ENCODE measurements at places on chromosomes 3 and 15. TPM values are rescaled to one million over a fixed set of nuclear protein-coding genes. Genes with fewer than 3 reads are reported as not detected.

- H3K4me3 ChIP-seq = no peak overlapping the region
- H3K36me3 ChIP-seq = no peaks in the 10 kb centered on the region
- no peaks in the 10 kb centered on the region for H3K4me1 ChIP-seq
- no peak overlapping the region for H3K27ac ChIP-seq
- no peaks in the 10 kb centered on the region for H3K27me3 ChIP-seq
- DNase-seq = no peak
Measured at GRCh38 chr3:139640456-139640855, 37.3 kb downstream of the NMNAT3 start.

DNA sequence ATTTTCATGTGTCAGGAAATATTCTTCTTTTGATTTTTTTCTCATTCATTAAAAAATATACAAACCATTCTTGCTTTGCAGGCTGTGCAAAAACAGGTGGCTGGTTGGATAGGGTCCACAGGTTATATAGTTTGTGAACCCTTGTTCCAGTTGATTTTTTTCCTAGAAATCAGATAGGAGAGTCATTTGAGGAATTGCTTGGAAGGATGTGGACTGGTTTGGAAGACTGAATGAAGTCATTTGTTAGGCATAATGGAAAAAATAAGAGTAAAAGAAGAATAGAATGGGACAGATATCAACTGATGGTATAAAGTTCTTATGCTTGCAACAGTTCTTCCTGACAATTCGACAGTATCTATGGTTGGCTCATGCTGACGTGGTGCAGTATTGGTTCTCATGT is 189.4 kb downstream of the PTPRG start:
- H3K27me3 ChIP-seq = no peaks in the 10 kb centered on the region
- no peaks in the 10 kb centered on the region for H3K36me3 ChIP-seq
- H3K4me1 ChIP-seq = no peaks in the 10 kb centered on the region
- no peak for DNase-seq
- H3K4me3 ChIP-seq = no peak overlapping the region

DNA sequence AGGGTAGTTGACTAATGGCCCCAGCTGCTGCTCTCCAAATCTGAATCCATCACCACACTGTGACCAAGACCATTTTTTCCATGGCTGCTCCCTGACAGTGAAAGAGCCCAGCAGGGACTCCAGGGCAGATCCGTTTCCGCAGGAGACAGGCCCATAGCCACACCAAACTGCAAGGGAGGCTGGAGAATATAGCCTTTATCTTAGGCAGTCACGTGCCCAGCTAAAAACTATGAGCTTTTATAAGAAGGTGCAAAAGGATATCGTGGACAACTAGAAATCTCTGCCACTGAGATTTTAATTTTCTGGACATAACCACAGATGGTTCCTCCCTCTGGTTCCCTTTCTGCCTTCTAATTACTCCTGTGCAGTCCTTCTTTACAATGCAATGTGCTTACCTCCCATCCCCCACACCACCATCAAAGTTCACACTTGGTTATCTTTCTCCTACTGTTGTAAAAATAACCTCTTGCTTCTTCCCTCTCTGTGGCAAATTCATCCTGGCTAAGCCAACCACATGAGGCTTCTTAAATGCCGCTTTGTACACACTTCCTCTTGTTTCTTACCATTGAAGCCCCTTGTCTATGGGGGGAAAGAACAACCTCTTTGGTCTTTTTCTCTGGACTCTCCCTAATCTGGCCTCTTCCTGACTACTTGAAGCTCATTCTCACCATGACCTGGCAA is 233.7 kb downstream of the SHQ1 start:
- no peak for DNase-seq
- H3K27me3 ChIP-seq = no peaks in the 10 kb centered on the region
- H3K27ac ChIP-seq = no peak overlapping the region
- no peaks in the 10 kb centered on the region for H3K4me1 ChIP-seq

- DNase-seq = no peak
- H3K36me3 ChIP-seq = no peaks in the 10 kb centered on the region
- no peaks in the 10 kb centered on the region for H3K27me3 ChIP-seq
- no peaks in the 10 kb centered on the region for H3K4me1 ChIP-seq
Measured at GRCh38 chr3:180063783-180064182, 27.0 kb upstream of the PEX5L start.

DNA sequence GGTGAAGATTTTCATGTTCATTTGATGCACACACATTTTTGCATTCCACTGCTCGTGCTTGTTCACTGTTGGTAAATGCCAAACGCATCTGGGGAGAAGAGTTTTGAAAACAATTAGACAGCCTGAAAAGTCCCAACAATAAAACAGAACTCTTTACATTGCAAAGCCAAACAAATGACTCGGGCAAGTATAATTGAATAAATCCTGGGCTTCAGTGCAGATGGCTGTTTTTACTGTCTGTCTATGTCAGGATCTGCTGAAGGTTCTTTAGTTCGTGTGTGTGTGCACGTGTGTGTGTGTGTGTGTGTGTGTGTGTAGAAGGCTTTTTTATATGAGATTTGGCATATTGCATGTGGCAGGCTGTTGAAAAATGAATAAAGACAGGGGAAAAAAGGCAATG is 277.5 kb upstream of the CDIN1 start:
- H3K36me3 ChIP-seq = no peaks in the 10 kb centered on the region
- H3K27ac ChIP-seq = no peak overlapping the region
- DNase-seq = no peak
- no peaks in the 10 kb centered on the region for H3K27me3 ChIP-seq
- no peak overlapping the region for H3K4me3 ChIP-seq
- no peaks in the 10 kb centered on the region for H3K4me1 ChIP-seq

DNA sequence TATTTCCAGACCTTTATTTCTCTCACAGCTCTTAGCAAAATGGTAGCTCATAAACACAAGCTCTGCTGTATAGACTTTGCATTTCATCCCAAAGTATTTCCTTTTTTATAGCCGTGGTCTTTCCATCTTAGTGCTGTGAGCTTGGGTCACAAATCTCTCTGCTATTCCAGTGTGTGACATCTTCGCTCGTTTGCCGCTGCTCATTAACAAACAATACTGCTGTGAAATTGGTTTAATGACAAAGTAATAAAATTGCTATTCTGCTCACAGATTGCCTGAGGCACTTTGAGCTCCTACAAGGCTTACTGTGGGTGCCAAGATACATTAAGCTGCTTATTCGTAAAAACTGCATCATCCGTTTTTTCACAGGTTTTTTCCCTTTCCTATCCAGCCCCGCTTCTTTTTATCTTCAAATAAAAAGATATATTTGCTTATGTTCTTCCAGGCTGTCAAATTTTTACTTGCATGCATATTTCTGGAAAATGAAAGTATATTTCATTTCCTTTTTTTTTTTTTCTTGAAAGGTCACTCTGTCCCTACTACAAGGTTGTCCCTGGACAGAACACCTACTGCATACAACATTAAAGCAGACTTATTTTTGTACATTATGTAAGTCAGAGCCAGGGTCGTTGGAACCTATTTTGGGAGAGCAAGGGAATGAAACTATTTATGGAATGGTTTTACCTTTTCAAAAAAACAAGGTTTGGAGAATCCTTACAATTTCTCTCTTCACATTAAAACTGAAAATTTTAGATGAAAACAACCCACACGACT is 174.5 kb downstream of the MEIS2 start:
- no peaks in the 10 kb centered on the region for H3K36me3 ChIP-seq
- H3K4me3 ChIP-seq = no peak overlapping the region
- no peak for DNase-seq
- H3K4me1 ChIP-seq = no peaks in the 10 kb centered on the region
- H3K27me3 ChIP-seq = no peaks in the 10 kb centered on the region

- DNase-seq = no peak
- H3K4me3 ChIP-seq = no peak overlapping the region
- H3K36me3 ChIP-seq = no peaks in the 10 kb centered on the region
- no peaks in the 10 kb centered on the region for H3K27me3 ChIP-seq
Measured at GRCh38 chr15:42053010-42053409, 32.2 kb upstream of the PLA2G4E start.

The CHRFAM7A gene
- 9.6 TPM for total RNA-seq

The SPSB4 gene
- total RNA-seq = 0.80 TPM

The TRPC1 gene
- total RNA-seq = 5.4 TPM

The GMNC gene
- not detected for total RNA-seq

The TXNRD3 gene
- total RNA-seq = 8.7 TPM
